ENCODE measurements at places on chromosomes 1 and 21.

- DNase-seq = no peak
These were observed 472.3 kb upstream of the VAMP3 start for GRCh38 chr1:7298749-7299151.

GRCh38 chr21:32533611-32534010, 51.7 kb downstream of the TCP10L start:
- DNase-seq = no peak

DNA sequence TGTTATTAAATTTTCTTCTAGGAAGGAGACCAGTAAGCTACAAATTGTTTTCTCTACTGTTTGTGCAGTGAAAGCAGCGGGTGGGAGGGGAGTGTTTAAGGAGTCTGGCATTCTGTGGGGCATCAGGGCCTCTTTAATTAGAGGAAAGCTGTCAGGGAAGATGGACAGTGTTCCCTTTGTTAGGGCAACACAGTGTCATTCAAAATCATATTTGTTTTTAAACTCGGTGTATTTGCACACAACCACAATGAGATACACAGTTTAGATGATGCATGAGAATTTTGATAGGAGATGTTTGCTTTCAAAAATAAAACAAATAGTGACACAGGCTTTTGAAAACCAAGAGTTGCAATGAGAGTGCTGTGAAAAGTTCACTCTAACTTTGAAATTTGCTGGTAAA, 15.1 kb upstream of the ST6GALNAC3 start:
- no peak for DNase-seq

DNA sequence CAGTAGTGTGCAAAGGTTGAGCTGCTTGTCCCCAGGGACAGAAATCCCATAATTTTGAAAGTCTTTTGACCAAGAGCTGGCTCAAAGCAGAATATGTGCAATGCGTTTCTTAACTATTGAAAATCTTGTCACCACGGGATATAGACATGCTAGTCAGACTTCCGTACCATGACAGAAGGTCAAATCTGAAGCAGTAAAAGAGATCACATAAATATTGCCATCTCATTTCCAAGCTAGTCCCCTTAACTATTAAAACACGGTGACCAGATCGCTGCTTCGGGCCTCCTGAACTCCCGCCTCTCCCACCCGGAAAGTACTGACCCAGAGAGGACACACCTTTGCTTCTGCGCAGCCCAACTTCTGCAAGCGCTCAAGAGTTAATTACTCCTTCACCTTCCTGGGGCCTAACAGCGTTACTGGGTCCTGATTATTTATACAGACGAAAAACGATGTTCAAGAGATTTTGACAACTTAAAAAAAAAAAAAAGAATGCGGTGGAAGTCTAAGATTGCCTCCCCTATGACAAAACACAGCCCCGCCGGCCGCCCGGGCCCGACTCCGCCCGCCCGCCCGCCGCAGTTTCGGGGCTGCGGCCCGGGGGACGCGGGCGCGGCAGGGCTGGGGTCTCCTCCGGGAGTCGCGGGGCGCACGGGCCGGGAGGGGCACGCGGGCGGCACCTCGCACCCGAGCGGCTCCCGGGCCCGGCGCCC, 692 bp downstream of the SORT1 start:
- DNase-seq = no peak

DNA sequence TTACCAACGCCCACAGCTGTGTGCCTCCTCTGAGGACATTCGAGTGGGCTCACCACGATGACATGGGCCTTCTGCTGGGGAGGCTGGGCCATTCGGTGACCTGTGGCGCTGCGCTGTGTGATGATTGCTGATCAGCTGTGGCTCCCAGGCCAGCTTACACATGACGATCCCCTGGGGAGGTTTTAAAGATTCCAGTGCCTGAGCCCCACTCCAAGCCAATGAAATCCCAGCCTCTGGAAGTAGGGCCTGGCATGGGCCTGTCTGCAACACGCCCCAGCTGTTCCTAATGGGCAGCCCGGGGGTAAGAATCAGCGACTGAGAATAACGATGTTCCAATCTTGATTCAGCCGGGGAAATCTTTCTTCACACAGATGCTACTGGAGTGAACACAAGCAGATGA, 153.7 kb downstream of the KCNJ6 start:
- no peak for DNase-seq

DNA sequence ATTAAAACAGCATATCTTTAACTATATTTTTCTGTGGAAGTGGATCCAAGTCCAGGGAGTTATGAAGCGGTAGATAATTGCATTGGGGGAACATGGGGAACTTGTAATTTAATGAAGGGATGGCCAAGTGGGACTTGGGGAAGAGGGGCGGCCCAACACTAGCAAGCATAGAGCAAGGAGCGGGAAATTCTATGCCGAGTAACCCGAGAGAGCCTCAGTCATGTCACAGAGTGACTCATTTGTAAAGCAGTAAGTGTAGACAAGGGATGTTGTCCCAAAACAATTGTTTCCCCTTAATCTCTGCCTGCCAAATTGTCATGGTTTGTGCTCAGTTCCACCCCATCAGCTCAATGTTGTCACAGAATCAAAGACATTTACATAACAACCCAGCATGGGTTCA, 620.1 kb downstream of the AJAP1 start:
- no peak for DNase-seq
